Large intestine (tissue), 12 donors: ENCODE measurements at places on chromosomes 6 and 20. TPM values are rescaled to one million over a fixed set of nuclear protein-coding genes. Genes with fewer than 3 reads are reported as not detected.

DNA sequence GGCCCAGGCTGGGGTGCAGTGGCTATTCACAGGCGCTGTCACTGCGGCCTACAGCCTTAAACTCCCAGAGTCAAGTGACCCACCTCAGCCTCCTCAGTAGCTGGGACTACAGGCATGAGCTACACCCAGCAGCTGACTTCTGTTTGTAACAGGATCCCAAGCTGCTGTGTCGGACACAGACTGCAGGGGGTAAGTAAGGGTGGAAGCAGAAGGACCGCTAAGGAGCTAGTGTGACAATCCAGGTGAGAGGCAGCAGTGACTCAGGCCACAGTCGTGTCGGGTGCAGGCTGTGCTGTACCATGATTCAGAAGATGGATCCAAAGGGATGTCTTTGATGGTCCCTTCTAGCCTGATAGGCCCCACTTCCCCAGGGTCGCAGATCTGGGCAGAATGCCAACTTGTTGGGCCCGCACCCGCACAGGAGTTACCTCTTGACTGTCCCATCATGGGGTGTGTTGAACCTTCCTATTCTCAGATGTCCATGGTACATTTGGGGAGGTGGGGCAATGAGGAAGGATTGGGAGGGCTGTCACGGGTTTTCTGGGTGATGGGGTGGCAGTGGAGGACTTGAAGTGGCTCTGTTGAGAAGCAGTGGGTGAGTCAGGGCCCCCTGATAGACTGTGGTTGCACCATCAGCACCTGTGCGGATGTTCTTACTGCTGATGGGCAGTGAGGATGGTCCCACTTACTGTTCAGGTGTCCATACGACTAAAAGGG, 25.3 kb downstream of the AAR2 start:
- H3K36me3 ChIP-seq, result peaks cover 6% of the 10 kb centered on the region
- no peak for DNase-seq
- H3K27ac ChIP-seq, result no peak overlapping the region
- H3K27me3 ChIP-seq, result no peaks in the 10 kb centered on the region
- no peak overlapping the region for H3K4me3 ChIP-seq

DNA sequence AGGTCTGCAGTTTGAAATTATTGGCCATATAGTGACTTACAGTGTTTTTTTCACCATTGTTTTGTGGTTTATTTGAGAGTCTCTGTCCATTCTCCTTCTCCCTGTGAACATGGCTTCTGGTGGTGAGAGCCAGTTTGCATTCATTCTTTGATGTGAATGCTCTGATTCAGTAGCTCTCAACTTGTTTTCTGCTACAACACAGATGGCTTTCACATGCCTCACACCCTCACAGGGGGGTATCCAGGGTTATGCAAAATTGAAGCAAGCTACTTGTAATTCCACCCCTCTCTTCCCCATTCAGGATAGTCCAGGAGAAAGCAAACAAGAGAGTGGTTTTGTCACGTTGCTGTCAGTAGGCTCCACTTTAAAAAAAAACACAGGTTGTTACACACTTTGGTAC, 55.6 kb downstream of the SLX4IP start:
- no peaks in the 10 kb centered on the region for H3K27me3 ChIP-seq
- DNase-seq, result no peak
- H3K4me3 ChIP-seq, result no peak overlapping the region
- no peaks in the 10 kb centered on the region for H3K36me3 ChIP-seq

DNA sequence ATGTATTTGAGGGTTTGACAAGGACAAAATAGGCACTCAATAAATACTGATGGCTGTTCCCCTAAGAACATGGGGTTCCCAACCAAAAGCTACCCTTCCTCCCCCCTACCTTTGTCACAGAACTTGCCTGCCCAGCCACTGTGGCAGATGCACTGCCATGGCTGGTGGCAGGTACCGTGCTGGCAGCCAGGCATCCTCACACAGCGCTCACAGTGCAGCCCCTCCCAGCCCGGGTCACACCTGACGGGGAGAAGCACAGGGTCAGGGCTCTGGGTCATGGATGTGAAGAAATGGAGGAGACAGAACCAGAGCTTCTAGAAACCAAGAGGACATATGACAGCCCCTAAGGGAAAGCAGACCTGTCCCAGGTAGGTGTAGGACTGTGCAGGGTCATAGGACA, 2.5 kb downstream of the DLK2 start:
- DNase-seq, result no peak
- H3K4me1 ChIP-seq, result peaks cover 5% of the 10 kb centered on the region
- H3K4me3 ChIP-seq, result no peak overlapping the region
- peaks cover 17% of the 10 kb centered on the region for H3K27me3 ChIP-seq
- peaks cover 41% of the 10 kb centered on the region for H3K36me3 ChIP-seq

DNA sequence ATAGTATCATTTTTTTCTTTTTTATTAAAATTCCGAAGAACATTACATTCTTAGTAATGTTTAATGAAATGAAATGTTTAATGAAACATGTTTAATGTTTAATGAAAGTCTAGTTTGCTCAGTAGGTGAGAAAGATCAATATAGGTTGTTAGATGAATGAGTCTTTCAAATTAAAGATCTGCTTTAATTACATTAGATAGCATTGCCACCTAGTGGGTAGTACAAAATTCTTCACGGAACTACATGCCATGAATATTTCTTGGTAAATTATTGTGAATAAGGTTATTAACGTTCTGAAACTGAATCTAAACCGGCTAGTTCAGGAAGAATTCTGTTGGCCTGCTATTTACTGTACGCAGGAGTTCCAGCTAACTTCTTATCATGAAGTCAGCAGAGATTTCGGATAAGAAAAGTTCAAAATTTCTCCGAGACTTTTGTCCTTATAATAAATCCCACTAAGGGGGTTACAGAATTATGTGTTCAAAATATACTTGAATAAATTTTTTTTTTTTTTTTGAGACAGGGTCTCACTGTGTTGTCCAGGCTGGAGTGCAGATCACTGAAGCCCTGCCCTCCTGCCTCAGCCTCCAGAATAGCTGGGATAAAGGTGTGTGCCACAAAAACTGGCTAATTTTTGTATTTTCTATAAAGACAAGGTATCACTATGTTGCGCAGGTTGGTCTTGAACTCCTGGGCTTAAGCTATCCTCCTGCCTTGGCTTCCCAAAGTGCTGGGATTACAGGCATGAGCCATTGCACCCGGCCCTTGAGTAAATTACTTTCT, 7.9 kb upstream of the GMNN start:
- H3K27me3 ChIP-seq, result no peaks in the 10 kb centered on the region
- H3K4me1 ChIP-seq, result peaks cover 4% of the 10 kb centered on the region
- no peak for DNase-seq
- no peaks in the 10 kb centered on the region for H3K36me3 ChIP-seq
- H3K27ac ChIP-seq, result no peak overlapping the region

FOXS1 gene
- 0.96 TPM for polyA plus RNA-seq

- H3K36me3 ChIP-seq, result peaks cover 14% of the 10 kb centered on the region
- no peaks in the 10 kb centered on the region for H3K27me3 ChIP-seq
- H3K4me1 ChIP-seq, result peaks cover 3% of the 10 kb centered on the region
- H3K27ac ChIP-seq, result no peak overlapping the region
- no peak overlapping the region for H3K4me3 ChIP-seq
Observed at GRCh38 chr20:64277571-64278316, 22.2 kb downstream of the PCMTD2 start.

MATN4 gene
- polyA plus RNA-seq, result not detected

DNA sequence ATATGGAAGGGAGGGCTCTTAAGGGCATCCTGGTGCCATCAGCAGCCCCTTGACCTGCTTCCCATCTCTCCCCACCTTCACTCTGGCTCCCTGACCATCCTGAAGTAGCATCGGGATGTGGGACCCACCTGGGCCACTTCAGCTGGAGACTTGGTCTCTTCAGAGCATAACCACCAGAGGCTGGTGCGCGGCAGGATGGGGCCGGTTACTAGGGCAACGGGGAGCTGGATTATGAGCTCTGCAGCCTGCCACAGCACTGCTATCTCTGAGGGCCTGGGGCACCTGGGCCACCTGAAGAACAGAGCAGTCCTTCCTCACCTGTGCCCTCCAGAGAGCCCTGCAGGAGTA, 79.7 kb downstream of the SYNJ2 start:
- no peak overlapping the region for H3K4me3 ChIP-seq
- peaks cover 3% of the 10 kb centered on the region for H3K4me1 ChIP-seq
- H3K27me3 ChIP-seq, result no peaks in the 10 kb centered on the region
- no peak for DNase-seq
- H3K36me3 ChIP-seq, result peaks cover 64% of the 10 kb centered on the region
- no peak overlapping the region for H3K27ac ChIP-seq

DNA sequence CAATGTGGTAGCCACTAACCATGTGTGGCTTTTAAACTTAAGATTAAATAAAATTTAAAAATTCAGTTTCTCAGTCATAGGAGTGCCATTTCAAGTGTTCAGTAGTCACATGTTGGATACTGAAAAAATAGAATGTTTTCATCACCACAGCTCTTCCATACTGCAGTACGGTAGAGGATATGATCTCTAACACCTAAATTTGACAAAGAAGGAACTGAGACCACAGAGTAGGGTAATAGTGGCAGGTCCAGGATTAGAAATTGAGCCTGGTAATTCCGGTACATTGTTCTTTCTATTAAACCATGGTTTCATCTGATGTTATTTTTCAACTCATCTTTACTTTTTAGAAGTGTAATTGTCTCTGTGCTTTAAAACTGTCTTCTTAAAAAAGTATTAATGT, 104.0 kb downstream of the CD2AP start:
- H3K27me3 ChIP-seq, result no peaks in the 10 kb centered on the region
- no peak overlapping the region for H3K4me3 ChIP-seq
- peaks cover 40% of the 10 kb centered on the region for H3K36me3 ChIP-seq
- no peak overlapping the region for H3K27ac ChIP-seq

- peak overlapping the region; percentile 79 for H3K27ac ChIP-seq
- no peak for DNase-seq
- peaks cover 75% of the 10 kb centered on the region for H3K4me1 ChIP-seq
- no peaks in the 10 kb centered on the region for H3K27me3 ChIP-seq
- no peak overlapping the region for H3K4me3 ChIP-seq
Observed at GRCh38 chr6:43811733-43812099, 41.7 kb downstream of the VEGFA start.

- no peak overlapping the region for H3K27ac ChIP-seq
- H3K36me3 ChIP-seq, result no peaks in the 10 kb centered on the region
- no peak overlapping the region for H3K4me3 ChIP-seq
Observed at GRCh38 chr20:2631228-2631627, 21.2 kb upstream of the NOP56 start.

KCNK5 gene
- 31.4 TPM for polyA plus RNA-seq

- H3K27ac ChIP-seq, result no peak overlapping the region
- H3K4me3 ChIP-seq, result no peak overlapping the region
- DNase-seq, result no peak
- no peaks in the 10 kb centered on the region for H3K27me3 ChIP-seq
- H3K4me1 ChIP-seq, result peaks cover 29% of the 10 kb centered on the region
Observed at GRCh38 chr6:142378138-142378875, 76.5 kb downstream of the ADGRG6 start.

DNA sequence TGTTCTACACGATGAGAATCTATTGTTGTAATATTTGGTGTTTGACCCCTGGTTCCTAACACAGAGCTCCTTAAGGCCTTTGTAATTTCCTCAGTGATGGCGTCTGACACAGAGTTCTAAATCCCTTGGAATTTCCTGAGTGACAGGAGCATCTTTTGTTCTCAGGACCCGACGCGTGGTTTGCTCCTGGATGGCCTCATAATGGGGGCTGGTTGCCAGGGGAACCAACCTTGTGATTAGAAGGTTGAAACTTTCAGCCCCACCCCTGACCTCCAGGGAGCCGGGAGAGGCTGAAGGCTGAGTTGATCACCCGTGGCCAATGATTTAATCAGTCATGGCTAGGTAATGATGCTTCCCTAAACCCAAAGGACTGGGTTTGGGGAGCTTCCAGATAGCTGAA, 20.5 kb upstream of the ZNF133 start:
- no peak for DNase-seq
- H3K27ac ChIP-seq, result no peak overlapping the region
- H3K4me3 ChIP-seq, result no peak overlapping the region

DNA sequence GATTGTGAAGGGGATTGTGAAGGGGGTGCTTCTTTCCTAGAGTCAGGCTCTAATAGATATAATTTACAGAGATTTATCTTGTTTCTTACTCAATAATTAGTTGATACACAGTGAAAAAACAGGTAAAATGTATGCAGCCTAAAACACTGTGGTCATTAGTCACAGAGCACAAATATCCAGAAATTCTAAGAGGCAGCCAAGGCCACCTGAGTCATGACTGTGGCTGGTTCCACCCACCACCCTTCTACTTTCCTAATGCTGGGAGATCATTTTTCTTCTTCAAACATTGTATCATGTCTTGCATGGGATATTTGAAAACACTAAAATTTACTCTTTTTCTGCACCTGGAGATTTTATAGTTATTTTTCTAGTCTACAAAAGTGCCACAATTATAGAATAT, 181.6 kb downstream of the OTOR start:
- DNase-seq, result no peak
- no peaks in the 10 kb centered on the region for H3K36me3 ChIP-seq
- no peak overlapping the region for H3K4me3 ChIP-seq
- peaks cover 4% of the 10 kb centered on the region for H3K4me1 ChIP-seq
- H3K27ac ChIP-seq, result no peak overlapping the region

DNA sequence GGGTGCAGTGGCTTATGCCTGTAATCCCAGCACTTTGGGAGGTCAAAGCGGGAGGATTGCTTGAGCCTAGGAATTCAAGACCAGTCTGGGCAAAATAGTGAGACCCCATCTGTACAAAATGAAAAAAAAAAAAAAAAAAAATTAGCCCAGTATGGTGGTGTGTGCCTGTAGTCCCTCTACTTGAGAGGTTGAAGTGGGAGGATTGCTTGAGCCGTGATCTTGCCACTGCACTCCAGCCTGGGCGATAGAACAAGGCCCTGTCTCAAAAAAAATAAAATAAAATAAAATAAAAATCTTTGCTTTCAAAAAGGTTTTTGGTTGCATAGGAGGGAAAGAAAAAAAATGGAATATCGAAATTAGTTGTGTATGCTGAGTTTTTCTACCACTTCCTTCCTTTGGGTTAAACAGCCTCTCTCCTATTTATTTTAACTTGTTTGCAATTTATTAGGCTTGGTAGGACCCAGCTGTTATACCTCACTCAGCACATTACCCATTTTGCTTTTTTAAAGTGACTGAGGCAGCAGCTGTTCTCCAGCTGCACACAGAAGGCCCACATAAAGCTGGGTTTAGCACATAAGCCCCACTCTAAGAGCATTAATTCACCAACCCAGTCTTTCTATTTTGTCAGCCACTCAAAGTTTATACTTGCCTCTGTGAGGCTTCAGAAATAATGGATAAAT, 152.3 kb downstream of the ZFAND3 start:
- DNase-seq, result no peak
- no peak overlapping the region for H3K27ac ChIP-seq
- no peaks in the 10 kb centered on the region for H3K27me3 ChIP-seq
- no peak overlapping the region for H3K4me3 ChIP-seq
- H3K4me1 ChIP-seq, result no peaks in the 10 kb centered on the region
- no peaks in the 10 kb centered on the region for H3K36me3 ChIP-seq

DNA sequence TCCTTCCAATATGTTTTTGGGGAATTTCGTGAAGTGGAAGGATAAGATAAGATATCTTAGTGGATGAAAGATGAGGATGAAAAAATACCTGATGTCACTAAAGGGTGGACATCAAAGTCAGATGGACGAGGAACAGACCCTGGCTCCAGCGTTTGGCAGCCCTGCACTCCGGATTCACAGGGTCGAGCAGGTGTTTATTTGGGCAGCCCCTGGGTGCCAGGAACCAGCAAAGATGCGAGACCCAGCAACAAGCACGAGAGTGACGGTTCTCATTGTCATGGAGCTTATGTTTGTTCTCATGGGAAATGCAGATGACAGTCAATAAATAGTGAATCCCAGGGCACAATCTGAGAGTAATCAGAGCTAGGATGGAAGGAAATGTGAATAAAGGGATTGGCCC, 131.1 kb downstream of the PHACTR3 start:
- H3K4me1 ChIP-seq, result no peaks in the 10 kb centered on the region
- H3K36me3 ChIP-seq, result no peaks in the 10 kb centered on the region
- H3K27ac ChIP-seq, result no peak overlapping the region
- H3K4me3 ChIP-seq, result no peak overlapping the region
- H3K27me3 ChIP-seq, result no peaks in the 10 kb centered on the region
- no peak for DNase-seq
